Activated T-cell treated with anti-CD3 and anti-CD28 coated beads for 24 hours (primary cell): ENCODE measurements at places on chromosomes 7 and 10.

DNA sequence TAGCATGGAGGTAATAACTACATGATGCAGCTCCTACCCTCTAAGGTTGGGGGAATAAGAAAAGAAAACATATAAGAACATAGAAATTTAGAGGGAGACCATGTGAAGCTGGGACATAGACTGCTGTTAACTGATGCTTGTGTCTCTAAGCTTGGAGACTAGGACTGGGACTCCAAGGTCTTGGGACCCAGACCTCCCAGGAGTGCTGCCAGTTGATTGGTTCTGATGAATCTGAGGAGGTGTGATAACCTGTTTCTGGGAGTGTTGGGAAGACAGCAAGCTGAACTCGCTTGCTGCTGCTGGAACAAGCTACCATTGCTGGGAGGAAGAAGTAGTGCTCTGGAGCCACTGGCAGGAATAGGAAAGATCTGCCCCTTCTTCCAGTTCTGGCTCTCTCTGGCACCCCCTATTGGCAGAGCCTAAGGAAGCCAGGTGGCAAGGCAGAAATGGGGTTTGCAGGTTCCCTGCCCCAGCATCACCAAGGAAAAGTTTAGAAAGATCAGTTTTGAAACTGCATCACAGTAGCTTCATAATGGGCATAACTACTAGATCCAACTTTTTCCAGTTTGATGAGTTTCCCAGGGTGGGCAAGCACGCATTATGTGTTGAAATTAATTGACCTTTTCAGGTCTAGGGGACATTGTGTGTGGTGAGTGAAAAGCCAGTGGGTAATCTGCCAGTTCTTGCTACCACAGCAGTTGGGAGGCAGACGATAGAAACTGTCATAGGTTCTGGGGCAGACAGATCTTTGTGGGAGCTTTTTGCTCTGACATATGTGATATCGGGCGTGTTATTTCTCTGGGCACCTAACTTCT, 140.7 kb downstream of the SND1 start:
- DNase-seq = no peak

GRCh38 chr7:107494884-107495283, 25.0 kb downstream of the GPR22 start:
- no peak for DNase-seq

DNA sequence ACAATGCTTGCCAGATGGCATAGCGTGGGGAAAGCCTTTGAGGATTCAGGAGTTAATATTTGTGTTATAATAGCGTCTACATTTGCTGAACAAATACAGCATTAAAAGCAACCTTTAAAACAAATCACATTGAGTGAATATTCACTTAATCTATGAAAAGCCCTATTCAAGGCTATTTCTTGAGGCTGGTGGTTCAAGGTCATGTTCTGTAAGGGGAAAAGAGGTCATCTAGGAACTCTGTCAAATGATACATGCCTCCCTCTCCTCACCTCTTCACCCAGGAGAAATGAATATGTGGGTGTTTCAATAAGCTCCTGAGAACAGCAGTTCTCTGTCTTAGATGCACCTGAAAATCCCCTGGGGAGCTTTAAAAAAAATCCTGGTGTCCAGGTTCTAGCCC, 303.0 kb downstream of the ELMO1 start:
- no peak for DNase-seq

DNA sequence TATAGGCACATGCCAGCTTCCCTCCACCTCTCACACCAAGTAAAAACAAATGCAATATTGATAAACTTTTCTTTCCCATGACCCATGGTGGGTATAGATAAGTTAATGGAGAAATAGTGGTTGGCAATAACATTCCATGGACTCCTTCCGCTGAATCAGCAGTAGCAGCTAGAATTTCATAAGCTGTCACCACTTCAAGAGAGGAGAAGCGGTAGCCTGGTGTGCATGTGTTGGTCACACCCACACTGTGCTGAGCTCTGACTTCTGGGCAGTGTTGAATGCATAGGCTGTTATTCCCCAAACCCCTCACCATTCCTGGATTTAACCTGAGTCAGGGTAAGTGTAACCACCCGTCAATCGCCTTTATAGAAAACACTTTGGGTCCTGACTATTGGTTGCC, 32.5 kb upstream of the BMPER start:
- no peak for DNase-seq

DNA sequence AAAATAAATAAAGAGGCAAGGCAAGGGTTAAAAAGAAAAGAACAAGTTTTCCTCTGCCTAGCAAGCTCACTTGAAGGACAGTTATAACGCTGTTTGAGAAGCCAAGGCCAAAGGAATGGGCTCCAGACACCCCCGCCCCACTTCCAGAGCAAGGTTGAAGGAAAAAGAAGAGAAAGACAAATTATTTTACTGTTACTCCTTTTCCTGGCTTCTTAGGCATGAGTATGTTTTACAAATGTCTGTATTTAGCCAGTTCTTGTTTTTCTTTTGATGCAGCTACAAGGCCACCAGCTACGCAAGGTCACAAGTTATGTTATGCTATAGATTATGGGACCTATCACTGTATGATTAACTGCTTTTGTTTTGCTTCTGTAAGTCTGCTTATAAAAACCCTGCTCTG, 94.6 kb downstream of the ZNF22 start:
- DNase-seq = no peak

DNA sequence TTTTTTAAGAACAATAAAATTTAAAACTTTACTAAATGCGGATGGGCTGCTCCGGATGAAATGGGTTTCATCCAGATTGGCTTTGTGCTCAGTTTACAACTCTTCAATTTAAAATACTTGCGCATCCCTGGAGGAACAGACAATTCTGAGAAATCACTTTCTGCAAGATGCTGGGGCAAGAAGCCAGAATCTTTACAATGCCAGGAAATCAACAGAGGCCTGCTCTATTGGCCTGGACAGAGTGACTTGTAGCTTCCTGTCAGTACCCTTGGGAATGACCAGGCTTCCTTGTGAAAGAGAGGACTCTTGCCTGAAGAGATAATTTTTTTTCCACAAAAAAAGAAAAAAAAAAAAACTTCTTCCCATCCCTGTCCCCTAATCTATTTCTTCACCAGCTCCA, 3.9 kb upstream of the FAM13C start:
- DNase-seq = no peak

DNA sequence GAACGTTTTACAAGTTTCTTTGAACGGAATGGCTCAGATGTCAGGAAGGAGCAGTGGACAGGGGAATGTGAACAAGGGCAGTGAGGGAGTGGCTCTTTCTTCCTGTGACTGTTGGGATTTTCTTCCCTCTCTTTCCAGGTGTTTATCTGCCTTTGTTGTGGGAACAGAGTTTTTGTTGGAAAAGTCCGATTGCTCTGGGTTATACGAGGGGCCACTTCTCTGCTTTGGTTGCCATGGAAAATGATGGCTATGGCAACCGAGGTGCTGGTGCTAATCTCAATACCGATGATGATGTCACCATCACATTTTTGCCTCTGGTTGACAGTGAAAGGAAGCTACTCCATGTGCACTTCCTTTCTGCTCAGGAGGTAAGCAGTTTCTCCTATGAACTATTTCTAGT, 41.4 kb downstream of the ZRANB1 start:
- no peak for DNase-seq

GRCh38 chr10:23406409-23406808, 32.5 kb upstream of the OTUD1 start:
- DNase-seq = no peak

GRCh38 chr10:8054244-8054493, 319 bp upstream of the GATA3 start:
- no peak for DNase-seq

- no peak for DNase-seq
Observed at GRCh38 chr10:97889461-97890265, 40.0 kb downstream of the GOLGA7B start.

DNA sequence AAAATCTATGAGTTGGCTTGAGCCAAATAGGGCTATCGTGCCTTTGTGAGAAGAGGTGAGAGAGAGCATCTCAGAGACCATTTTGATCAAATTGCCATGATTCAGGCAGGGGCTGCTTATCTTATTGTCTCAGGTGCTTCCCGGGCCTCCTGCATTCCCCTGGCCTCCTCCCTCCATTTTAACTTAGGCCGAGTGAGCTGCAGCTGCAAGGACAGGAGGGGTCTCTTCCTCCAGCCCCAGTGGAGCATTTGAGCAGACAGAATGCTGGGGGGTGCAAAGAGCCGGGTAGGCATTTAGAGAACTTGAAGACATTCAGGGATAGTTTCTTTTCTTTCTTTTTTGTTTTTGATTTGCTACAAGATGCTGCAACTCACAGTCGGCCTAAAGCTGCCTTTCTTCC, 59.0 kb downstream of the BUB3 start:
- no peak for DNase-seq

GRCh38 chr7:44980393-44981034, 1.7 kb upstream of the MYO1G start:
- DNase-seq = peak; percentile 70

DNA sequence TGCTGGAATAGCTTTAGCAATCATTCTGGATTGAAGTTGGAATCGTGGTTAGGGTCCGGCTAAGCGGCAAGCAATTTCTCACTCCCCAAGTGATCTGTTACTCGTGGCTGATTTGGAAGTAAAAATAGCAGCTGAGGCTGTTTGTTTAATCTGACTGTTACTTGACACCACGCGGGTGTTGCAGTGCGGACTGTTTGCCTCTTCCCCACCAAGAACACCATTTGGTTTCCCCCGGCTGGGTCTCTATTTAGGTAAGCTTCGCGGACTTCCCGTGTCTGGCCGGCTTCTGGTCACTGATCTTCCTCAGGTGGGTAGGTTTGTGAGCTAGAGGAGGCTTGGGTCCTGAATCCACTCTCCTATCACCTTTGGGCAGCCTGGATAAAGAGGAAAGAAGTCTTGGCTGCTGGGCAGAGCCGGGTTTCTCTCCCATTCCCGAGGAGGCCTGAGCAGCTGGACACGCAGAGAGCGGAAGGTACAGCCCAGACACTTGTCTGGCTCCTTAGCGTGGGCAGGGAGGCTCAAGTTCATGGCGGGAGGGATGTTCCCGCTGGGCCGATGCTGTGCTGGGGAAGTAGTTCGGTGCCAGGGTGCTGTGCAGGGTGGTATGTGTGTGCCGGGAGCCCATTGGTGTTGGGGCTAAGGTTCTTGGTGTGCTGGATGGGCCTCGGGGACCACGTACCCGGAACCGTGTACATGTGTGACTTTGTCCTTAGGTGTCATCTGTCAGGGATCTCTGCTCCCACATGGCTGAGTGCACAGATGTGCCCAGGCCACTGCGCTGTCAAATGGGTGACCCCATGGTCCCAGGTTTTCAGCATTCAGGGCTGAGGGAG, at the start of gene C10orf71:
TSS of gene C10orf71 (plus strand) at position 188 of the 833 bp plus-strand sequence. CDS start 23,376 bp downstream, outside the sequence.
- no peak for DNase-seq

GRCh38 chr10:86538547-86538946, 17.0 kb upstream of the WAPL start:
- DNase-seq = no peak

DNA sequence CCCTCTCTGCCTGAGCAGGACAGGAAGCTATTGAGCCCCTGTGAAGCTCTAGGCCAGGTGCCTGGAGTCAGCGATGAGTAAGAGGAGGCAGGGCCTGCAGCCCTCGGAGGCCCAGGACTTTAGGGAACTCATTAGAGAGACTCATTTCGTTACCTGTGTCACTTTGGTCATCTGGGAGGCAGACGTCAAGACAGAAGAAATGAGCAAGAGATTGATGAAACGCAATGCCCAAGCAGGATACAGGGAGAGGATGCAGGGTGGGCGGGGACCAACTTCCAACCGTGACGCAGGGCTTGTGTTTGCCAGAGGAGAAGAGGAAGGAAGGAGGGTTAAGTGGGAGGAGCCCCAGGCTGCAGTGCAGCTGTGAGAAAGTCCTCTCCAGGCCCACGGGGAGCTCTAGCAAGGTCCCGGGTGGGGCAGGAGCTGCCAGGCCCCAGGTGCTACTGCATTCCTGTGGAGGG, 26.4 kb upstream of the GNA12 start:
- peak; percentile 33 for DNase-seq

- DNase-seq = no peak
Observed at GRCh38 chr10:76523246-76523645, 1091.8 kb downstream of the LRMDA start.

DNA sequence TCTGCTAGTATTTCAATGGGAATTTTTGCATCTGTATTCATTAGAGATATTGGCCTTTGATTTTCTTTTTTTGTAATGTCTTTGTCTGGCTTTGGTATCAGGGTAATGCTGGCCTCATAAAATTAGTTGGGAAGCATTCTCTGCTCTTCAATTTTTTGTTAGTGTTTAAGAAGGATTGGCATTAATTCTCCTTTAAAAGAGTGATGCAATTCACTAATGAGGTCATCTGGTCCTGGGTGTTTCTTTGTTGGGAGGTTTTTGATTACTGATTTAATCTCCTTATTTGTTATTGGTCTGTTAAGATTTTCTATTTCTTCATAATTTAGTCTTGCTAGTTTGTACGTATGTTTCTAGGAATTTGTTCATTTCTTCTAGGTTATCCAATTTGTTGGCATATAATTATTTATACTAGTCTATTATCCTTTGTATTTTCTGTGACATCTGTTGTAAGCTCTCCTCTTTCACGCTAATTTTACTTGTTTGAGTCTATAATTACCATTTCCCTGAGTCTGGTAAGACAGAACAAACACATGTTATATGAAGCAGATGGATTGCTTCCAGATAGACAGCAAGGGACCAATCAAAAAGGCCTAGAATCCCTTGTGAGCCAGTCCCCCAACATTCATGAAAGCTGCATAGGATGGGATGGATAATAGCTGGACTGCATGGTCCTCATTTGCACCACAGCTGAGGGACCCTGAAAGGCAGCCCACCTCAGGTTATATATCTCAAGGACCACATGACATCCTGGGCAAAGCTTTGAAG, 54.4 kb downstream of the MTPAP start:
- DNase-seq = no peak

DNA sequence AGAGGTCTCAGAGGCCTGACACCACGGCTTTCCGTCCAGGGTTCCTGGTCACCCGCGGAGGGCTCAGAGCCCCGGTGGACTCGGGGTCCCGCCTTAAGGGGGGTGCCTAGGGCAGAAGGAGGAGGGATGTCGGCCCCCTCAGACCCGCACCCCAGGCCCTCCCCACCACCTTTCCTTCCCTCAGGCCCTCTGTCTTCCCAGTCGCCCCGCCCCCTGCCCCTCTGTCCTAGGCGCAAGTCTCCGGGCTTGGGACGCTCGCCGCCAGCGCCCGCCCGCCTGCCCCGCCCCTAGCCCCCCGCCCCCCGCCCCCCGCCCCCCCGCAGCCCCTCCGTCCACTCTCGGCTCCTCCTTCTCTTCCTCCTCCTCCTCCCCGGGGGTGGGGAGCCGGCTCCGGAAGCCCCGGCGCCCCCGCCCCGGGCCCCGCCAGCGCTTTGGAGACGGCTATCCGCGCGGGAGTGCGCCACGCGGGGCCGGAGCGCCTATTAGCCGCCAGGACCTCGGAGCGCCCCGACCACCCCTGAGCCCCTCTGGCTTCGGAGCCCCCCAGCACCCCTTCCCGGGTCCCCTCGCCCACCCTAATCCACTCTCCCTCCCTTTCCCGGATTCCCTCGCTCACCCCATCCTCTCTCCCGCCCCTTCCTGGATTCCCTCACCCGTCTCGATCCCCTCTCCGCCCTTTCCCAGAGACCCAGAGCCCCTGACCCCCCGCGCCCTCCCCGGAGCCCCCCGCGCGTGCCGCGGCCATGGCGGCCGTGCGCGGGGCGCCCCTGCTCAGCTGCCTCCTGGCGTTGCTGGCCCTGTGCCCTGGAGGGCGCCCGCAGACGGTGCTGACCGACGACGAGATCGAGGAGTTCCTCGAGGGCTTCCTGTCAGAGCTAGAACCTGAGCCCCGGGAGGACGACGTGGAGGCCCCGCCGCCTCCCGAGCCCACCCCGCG, at the start of gene AEBP1:
TSS of gene AEBP1 (plus strand) at position 423 of the 937 bp plus-strand sequence. CDS start at position 744, 321 bp downstream.
- no peak for DNase-seq

- no peak for DNase-seq
Observed at GRCh38 chr10:13272164-13272571, 27.7 kb downstream of the PHYH start.
